ENCODE measurements at places on chromosomes 11 and 22.

- DNase-seq = no peak
These were observed 1232.2 kb downstream of the BRD1 start for GRCh38 chr22:48595511-48595905.

DNA sequence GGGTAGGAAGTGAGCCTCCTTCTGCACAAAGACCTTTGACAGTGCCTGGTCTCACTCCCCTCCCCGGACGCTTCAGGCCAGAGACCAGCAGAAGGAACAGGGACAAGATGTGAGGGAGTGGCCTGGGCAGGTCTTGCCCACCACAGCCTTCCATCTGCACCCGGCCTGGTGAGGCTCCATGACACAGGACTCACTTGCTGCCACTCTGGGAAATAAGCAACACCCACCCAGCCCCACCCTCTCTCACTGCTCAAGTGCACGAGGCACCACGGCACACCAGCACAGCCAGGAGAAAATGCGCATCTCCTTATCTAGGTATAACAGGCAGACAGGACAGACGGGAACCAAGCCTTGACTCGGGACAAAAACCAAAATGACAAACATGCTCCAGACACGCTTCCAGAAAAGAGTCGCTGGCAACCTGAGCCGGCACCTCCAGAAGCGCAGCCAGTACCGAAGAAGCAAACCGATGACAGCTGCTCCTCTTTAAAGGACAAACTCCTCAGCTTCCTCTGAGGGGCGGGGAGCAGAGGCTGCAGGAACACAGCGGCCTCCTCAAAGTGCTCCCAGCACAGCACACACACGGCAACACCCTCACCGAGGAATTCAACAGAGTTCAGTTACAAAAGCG, 41.7 kb downstream of the BRD1 start:
- no peak for DNase-seq

- DNase-seq = peak; percentile 78
These were observed at the start of gene NUP160 for GRCh38 chr11:47847892-47848699. TSS of gene NUP160 (minus strand) at chr11:47848350. CDS start at chr11:47848318, 32 bp downstream.

DNA sequence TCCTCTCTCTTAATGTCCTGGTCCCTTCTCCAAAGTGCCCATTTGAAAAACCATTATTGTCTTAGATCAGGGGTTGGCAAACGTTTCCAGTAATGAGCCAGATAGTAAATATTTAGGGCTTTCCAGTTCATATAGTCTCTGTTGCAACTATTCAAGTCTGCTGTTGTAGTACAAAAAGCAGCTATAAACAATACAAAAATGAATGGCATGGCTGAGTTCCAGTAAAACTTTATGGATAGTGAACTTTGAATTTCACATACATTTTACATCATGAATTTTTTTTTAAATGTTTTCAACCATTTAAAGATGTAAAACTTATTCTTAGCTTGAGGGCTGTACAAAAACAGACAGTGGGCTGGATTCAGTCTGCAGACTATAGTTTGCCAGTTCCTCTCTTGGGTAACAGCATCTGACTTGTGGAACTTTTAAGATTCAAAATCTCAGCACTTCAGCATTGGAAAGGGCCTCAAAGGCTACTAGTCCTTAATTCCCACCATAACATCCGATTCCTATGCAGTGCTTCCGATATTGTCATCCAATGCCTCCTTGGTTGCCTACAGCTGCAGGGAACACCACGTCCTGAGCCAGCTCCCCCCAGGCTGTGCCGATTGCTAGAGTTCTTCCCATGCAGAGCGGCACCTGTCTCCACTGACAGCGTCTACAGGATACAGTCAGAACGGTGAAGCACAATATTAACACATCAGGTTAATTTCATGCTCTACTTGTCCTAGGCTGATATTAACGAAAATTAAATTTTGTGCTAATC, 65.6 kb upstream of the E2F8 start:
- DNase-seq = no peak

DNA sequence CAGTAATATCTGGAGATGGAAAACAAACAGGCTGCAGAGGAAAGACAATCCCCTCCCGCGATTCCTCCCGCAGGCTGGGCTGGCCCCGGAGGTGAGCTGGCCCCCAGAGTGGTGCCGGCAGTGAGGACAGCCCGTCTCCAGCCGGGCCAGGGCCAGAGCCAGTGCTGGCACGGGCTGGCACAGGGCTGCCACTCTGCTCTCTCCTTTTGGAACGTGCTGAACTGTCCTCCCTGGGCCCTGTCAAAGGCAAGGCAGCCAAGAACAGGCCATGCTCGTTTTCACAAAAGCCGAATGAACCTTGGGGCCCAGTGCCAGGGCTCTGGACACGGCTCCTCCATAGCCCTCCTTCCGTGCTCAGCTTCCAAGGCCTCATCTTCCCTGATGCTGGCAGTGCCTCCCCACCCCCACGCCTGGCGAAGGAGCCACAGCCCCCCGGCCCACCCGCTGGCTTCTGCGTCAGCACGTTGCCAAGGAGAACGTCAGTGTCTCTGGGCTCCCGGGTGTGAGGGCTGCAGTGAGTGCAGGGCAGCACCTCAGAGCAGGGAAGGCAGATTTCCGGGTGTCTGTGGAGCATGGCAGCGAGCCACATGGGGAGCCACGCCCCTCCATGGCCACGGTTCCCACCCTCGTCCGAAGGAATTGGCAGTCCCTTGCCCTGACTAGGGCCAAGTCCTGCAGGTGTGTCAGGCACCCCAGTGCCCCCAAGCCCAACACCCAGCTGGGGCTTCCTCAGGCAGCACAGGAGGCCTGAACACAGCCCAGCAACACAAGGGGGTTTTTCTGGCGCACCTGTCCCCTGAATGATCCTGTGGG, 28.6 kb downstream of the GNAZ start:
- DNase-seq = no peak

All from T-helper 22 cell (primary cell).